Memory B cell (primary cell): ENCODE measurements at places on chromosomes 11 and 22.
A peak's percentile ranks its signal among the peaks of the same experiment; 100 is the strongest.

DNA sequence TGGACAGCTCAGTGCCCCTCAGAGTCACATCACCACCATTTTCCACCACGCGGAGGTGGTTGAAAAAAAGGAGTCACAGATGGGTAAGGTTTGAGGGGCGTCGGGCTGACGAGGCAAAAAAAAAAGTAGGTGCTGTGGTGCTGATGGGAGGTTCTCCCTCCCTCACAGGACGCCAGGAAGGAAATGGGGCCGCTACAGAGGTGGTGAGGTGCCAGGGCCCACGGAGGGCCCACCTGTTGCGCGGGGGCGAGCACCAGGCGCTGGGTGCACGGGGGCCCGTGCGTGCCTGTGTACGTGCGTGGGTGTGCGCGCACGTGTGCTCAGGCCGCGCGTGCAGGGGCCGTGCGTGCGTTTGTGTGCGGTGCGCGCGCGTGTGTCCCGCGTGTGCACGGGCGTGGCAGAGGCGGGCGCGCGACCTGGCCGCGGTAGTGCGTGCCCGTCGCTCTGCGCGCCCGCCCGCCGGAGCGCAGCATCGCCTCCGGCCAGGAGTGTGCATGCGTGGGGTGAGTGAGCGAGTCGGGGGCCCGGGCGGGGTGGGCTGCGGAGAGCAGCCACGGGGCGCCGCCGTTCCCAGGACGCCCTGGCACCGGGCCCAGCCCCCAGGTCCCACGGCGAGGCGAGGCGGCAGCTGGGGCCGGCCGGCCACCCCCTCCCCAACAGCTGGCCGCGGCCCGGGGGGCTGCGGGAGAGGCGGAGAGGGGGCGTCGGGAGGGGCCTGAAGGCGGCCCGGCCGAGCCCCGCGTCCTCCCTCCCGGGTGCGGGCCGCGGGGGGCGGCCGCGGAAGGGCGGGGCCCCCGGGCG, 2.8 kb downstream of the PDGFB start:
- no peak for DNase-seq

DNA sequence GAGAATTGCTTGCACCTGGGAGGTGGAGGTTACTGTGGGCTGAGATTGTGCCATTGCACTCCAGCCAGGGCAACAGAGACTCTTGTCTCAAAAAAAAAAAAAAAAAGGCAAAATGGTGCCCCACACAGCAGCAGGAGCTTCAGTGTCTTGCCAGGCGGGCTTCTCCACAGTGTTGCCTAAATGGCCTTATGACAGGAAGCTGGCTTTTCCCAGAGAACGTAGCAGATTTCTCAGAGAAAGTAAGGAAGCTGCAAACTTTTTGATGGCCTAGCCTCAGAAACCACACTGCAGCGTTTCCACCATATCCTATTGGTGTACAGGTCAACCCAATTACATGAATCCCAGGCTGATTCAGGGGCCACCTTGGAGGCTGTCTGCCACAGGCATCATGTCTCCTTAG, 12.7 kb upstream of the SPDYC start:
- DNase-seq, result no peak

DNA sequence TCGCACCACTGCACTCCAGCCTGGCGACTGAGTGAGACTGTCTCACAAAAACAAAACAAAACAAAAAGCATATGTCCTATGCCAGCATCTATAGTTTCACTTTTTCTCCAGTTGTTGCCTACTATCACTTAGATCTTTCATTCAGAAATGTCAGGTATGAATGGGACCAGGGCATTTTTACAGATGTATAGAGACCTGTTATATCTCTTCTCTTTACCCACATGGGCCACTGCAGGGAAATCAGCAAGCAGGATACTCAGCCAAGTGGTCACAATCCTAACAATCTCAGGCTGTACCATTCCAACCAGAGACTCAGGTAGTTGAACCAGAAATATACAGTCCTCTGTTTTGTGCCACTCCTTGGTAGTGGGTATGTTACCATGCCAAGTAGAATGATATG, 16.0 kb upstream of the SREBF2 start:
- no peak for DNase-seq

DNA sequence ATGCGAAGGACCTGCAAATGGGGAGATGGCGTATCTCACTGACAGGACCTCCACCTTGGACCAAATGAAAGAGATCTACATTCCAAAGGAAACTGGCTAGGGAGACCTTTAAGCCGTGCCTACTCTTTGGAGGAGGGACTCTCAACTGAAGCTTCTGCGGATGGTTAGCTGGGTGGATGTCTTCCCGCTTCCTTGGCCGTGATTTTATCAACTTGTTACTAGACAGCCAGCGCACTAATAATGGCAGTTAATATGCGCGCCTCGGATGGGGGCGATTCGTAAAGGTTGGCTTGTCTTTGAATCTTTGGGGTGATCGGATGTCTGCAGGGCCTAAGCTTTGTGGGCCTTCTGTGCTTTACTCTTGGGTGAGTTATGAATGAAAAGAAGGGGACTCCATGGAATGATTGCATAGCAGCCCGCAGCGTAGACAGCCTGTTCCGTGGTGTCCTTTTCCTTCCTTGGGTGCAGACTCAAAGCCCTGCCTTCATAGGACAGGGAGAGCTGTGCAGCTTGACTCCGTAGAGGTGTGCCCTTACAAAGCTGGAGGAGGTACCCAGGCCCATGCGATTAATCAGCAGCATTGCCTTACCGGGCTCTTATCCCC, 1.5 kb downstream of the ZNRF3 start:
- no peak for DNase-seq

- DNase-seq, result no peak
Measured at GRCh38 chr22:35470903-35471321, 69.7 kb upstream of the RASD2 start.

DNA sequence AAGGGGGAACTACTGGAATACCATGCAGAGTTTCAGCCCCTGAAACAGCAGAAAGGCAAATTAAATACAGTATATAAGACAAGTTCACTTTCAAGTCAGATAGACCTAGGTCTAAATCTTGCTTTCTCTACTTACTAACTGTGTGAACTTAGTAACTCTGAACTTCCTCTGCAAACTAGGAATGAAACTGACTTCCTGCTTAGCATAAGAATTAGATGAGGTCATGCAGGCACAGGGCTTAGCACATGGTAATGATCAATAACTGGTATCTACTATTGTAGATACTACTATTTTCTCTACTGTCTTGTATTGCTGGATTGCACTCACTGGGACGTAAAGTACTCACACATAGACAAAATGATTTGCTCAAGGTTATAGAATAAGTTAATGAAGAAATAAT, 51.5 kb upstream of the MTNR1B start:
- no peak for DNase-seq

DNA sequence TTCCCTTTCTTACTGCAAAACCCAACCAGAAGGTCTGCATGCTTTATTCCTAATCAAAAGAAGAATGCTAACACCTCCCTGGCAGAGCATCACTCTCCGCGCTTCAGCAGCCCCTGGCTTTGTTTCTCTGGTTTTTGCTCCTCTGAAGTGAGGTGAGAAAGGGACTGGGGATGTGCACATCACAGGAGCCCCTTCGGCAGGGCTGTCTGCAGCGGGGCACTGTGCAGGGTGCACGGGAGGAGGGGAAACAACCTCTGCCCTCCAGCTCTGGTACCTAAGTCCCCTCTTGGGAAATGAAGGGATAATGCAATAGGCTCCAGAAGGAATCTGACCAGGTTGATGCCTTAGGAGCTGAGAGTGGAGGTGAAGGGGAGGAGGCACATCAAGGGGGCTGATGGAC, 312.7 kb downstream of the NTM start:
- DNase-seq, result no peak

GRCh38 chr11:106998916-106999188, 19.4 kb downstream of the GUCY1A2 start:
- DNase-seq, result no peak

GRCh38 chr11:116258821-116259220, 514.0 kb downstream of the BUD13 start:
- DNase-seq, result no peak

- DNase-seq, result no peak
Measured at GRCh38 chr11:76610371-76610770, 60.2 kb downstream of the LRRC32 start.

DNA sequence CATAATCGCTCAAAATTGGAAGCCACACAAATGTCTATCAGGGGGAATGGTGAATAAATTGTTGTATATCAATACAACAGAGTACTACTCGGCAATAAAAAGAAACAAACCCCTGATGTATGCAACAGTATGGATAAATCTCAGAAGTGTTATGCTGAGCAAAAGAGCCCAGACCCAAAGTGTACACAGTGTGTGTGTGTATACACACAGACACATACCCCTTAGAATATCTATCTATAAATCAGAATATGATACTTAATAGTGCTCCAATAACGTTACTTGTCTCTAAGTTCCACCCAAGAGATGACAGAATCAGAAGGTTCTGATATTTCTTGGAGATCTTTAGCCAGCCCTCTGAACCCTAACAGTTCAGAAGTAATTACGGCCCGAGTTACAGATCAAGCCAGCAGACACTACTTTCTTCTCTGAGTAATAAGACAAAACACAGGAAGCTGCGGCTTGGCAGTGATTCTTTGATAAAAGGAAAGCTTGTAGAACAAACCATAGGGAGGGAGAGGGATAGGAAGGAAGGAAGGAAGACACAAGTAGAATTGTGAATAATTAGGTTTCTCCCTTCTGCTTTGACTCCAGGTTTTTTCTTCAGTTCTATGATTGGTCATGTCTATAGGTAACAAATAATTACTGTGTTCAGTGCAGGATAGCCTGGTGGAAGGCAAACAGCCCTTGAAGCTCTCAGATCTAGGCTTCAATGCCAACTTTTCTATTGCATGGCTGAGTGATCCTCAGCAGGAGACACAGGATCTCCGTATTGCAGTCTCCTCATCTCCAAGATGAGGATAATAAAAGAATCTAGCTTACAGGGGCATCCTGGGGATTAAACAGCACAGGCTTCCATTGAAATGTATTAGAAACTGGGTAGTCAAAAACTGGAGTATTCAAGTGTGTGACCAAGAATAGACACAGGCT, 75.6 kb upstream of the TEAD1 start:
- DNase-seq, result no peak

DNA sequence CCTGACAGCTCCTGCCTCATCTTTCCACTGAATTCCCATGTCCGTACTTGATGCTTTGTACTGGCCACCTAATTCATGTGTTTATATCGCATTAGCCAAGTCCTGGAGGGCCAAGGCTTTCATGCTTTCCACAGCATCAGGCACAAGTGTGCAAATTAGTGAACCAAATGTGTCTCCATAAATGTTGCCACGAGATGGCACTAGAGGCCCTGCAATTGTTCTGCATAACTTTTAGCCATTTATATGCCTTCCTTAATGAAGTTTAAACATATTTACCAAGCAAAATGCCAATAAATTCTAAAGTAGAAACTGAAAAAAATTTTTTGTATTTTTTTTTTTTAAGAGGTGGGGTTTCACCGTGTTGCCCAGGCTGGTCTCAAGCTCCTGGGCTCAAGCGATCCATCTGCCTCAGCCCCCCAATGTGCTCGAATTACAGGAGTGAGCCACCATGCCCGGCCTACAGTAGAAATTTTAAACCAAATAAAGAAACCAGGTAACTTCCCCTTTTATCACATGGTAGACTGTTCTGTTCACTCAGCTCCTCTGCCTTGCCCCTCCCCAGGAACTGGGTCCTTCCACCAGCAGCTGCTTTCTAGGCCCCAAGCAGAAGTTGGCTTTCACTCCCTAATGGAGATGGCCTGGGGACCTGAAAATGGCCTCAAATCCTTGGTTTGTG, 20.8 kb upstream of the IL18BP start:
- DNase-seq, result peak; percentile 60

DNA sequence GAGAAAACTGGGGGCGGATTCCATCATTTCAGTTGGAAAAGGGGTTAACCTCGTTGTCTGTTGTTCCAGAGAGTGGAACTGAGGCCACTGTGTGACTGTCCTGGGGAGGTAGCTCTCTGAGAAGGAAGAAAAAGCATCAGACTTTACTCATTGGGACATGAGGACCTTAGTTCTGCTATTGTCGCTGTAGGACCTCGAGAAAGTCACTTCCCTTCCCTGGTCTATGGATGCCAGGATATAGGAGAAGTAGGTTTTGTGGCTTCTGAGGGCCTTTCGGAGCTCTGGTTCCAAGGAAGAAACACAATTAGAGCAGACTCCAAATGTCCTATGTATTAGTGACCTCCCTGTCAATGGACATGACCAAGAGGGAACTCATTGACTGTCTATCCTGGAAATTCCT, 6.2 kb downstream of the MYO18B start:
- DNase-seq, result no peak

GRCh38 chr11:33317662-33318061, 60.5 kb downstream of the HIPK3 start:
- no peak for DNase-seq

- DNase-seq, result no peak
Measured at GRCh38 chr11:81853791-81854190, 879.9 kb downstream of the FAM181B start.

DNA sequence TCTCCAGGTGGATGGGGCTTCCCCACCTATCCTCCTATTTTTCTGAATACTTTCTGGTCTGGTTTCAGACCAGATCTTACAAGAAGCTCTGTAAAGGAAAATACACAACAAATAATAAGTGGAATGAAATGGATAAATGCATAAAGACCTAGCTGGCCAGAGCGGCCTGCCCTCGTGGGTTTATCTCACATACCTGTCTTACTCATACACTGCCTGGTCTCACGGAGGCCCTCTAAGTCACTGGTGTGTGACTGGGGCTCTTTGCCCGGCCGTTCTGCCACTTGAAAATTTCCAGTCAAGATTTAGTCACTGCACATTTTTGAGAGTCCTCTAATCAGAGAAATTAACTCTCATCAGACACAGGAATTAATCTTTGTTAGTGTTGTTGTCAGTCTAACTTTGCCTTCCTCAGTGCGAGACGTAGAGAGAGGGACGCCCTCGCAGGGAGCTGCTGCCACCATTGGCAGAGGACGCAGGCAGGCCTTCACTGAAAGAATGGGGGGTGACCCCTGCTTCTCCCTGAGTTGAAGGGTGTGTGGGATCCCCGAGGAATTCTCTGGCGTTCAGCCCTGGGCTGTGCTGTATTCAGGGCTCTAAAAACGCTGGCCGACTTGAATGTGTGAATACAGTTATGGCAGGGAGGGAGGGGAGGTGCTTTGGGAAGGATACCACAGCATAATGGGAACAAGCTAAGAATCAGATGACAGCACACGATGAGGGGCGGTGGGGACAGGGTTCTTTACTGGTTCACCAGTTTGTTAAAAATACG, 46.3 kb upstream of the CADM1 start:
- no peak for DNase-seq

GRCh38 chr11:129911298-129911697, 15.9 kb upstream of the NFRKB start:
- DNase-seq, result no peak

DNA sequence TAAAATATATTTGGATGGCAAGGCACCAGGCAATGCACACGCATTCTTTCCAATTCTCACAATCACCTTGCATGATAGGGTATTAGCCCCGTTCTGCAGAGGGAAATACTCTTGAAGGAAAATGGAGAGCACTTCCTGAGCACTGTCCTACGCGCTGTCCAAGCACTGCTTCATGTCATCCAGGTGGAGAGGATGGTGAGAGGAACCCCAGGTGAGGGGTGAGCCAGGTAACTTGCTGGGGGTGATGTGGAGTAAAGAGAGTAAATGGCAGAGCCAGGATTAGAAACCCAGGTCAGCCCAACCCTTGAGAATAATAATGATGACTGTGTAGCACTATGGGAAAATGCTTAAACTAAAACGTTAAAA, 711 bp upstream of the PACSIN2 start:
- DNase-seq, result no peak

GRCh38 chr22:45998638-45999378, 21.8 kb upstream of the WNT7B start:
- DNase-seq, result no peak
